ENCODE measurements at places on chromosomes 5 and 9.

DNA sequence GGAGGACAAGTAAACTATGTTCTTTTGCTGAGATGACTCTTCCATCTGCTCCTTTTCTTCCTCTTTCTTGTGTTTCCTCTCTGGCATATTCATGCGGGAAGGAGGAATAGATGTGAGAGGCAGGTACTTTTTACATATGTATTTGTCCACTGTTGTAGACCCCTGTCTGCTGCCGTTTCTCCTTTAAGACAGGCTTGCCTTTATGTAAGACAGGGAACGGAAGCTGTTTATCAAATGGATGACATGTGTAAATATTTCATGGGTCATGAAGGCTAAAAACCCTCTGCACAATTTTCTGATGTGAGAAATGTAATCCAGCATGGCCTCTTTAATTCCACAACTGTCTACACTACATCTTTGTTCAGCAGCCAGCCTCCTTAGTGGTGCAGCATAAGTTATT, 1525.5 kb upstream of the NUDT12 start:
- no peak for DNase-seq

GRCh38 chr9:124784509-124784908, 7.6 kb downstream of the OLFML2A start:
- peak; percentile 77 for DNase-seq

DNA sequence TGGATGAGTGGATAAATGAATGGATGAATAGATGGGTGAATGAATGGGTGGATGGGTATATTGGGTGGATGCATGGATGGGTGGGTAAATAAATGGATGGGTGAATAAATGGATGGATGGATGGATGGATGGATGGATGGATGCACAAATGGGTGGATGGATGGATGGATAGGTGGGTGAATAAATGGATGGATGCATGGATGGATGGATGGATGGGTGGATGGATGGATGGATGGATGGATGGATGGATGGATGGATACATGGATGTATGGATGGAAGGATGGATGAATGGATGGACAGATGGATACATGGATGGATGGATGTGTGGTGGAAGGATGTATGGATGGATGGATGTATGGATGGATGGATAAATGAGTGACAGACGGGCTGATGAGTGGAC, 113.5 kb upstream of the SARDH start:
- DNase-seq = no peak

- DNase-seq = no peak
Measured at GRCh38 chr9:87643778-87644570, 81.9 kb upstream of the CTSL start.

DNA sequence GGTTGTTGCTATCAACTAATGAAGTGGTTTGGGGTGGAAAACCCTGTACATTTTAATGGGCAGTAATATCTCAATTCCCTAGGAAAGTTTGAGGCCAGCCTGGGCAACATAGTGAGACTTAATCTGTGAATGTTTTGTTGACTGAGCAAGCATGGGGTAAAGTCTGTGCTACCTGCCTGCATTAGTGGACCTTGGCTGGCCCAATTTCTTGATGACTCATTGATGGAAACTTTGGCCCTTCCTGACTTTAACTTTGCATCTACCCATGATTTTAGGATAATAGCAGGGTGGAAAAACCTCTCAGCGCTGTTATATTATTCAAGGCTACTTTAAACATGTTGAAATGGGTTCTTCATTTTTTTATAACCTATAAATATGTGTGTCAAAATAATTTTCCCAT, 389.4 kb upstream of the RORB start:
- DNase-seq = no peak

DNA sequence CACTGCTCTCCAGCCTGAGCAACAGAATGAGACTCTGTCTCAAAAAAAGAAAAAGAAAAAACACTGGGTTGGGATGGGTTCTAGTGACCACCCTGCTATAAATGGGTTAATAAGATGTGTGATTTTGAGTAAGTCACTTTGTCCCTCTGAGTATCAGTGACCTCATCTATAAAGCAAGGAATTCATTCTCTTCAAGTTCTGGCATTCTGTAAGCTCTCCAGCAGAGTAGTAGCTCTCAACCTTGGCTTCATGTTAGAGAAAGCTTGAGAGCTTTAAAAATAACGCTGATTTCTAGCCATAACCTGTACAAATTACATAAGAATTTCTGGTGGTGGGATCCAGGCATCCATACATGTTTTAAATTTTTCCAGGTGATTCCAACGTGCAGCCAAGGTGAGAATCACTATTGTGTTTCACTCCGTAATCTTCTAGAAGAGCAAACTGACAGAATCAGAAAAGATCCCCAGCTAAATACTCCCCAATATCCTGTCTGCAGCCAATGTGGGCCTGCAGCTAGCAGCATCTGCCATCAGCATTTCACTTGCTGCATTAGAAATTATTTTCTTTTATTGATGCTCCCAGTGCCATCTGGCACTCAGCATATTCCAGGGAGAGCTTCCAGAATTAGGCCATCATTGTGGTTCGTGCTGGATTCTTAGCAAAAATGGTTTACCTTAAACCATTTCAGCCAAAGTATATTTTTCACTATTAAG, 109.4 kb downstream of the FEM1C start:
- no peak for DNase-seq

DNA sequence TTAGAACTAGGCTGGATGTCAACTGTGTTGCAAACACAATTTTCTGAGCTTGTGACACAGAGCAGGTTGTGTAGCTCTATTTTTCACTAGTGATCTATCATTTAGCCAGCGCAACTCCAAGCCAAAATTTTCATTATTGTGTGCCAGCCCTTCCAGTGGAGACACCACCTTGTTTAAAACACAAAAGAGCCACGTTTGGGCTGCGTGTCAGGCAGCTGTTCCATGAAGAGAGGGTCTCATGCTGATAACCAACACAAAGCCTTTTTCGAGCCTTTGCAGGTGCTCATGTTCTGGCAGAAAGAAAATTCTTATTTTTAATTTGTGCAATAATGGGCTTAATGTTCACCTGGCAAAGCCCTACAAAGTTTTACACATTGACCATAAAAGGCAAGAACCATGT, 237.6 kb upstream of the RGMB start:
- no peak for DNase-seq

- DNase-seq = peak; percentile 15
Measured at GRCh38 chr5:175728885-175729828, 71.3 kb downstream of the HRH2 start.

DNA sequence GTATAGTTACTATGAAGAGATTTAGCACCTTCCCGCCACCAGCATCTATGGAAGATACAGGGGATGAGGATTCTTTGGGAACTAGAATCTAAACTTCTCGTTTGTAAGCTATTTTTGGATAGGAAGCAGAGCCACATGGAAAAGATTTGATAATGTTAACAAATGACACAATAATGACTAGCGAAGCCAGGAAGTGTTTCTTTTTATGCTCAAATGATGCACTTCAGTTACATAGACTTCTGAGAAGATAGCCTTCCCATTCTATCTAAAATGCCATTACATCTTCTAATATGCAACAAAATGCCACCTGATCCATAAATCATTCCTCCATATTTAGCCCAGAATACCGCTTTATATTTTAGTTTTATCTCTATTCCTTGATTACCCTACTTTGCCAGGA, 17.0 kb upstream of the TNC start:
- no peak for DNase-seq

GRCh38 chr5:113124914-113125313, 148.3 kb downstream of the DCP2 start:
- DNase-seq = no peak
